Esophagus squamous epithelium (tissue), 5 donors: ENCODE measurements at places on chromosomes 1 and 21.

DNA sequence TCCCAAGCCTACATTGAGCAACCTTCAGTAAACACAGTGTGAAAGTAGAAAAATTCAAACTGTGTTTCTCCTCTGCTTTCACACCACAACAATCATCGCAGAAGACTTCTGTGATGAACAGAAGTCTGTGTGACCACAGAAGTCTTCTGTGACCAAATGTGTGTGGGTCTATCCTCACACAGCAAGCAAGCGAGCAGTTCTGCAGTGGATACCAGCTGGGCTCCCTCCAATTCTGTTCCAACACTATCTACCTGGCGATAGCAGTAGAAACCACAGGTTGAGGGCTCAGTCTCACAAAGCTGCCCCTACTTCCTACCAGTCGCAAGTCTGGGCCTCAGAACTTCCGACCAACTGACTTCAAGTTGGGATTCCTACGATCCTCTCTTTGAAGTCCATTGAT is 21.0 kb upstream of the RAP1A start:
- no peak for DNase-seq

DNA sequence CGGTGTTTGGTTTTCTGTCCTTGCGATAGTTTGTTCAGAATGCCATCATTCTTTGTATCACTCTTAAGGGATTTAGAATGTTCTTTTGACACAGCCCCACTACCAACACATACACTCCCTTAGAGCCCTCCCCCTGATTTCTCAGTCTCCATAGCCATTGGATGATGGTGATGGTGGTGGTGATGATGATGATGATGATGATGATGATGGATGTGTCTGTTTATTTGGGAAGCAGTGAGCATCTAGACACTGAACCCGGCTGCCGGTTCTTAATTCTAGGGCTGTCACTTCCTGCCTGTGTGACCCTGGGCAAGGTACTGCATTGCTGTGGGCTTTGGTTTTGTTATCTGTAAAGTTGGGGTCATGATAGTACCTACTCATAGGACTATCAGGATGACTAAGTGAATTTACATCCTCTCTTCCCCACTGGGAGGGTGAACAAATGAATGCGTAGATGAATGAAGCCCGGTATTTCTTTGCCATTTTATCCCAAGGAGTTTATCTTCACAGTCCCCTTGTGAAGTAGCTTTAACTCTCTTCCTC is 100.7 kb downstream of the HUNK start:
- DNase-seq, result no peak

- no peak for DNase-seq
These were observed 21.0 kb upstream of the PCBP3 start for GRCh38 chr21:45622416-45623097.

- no peak for DNase-seq
These were observed 38.5 kb downstream of the EDEM3 start for GRCh38 chr1:184716158-184716557.

- no peak for DNase-seq
These were observed 2.0 kb upstream of the RABGAP1L start for GRCh38 chr1:174157157-174157806.

GRCh38 chr1:64513545-64513944 is 43.6 kb downstream of the CACHD1 start:
- DNase-seq, result no peak

- DNase-seq, result no peak
These were observed 245.1 kb downstream of the MATN1 start for GRCh38 chr1:30478283-30478682.

GRCh38 chr1:151235235-151235634 is 19.3 kb upstream of the PSMD4 start:
- DNase-seq, result no peak

DNA sequence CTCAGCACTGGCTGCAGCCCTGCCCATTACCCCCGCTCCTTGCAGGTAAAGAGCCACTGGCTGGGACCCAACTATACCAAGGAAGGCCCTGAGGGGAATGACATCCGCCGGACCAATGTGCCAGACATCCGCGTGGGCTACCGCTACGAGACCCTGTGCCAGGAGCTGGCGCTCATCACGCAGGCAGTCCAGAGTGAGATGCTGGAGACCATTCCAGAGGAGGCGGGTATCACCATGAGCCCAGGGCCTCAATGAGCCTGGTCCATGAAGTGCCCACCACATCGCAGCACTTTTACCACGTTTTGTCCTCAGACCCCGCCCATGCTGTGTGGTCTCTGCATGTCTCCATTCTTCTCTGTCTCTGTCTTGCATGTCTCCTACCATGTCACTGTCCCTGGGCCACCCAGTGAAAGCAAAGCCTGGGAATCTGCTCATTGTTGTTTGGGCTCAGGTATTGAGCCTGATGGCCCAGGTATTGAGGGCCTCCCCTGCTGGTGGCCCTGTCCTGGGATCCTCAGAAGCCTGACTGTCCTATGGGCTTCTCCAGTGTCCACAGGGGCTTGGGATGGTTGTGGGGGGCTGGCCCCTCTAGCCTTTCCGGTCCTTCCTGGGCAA is 11.4 kb downstream of the AMPD2 start:
- no peak for DNase-seq

DNA sequence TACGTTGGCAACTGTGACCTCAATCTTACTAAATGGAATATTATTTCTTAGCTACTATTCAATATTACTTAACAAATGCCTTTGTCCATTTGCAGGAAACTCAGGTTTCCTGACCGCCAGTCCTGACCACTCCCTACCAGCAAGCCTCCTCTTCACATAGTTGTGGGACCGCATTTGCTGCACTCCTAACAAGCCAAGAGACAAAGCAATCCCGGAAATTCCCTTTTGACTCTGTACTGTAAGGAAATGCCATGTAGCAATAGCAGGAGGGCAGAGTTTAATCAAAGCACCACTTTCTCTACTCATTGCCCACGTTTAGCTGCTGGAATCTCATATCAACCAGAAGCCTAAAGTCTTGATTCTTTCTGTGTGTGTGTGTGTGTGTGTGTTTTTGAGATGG is 28.1 kb upstream of the ACBD6 start:
- no peak for DNase-seq

- DNase-seq, result no peak
These were observed 433 bp downstream of the TMEM200B start for GRCh38 chr1:29123053-29123886.

- no peak for DNase-seq
These were observed 628.2 kb downstream of the USP25 start for GRCh38 chr21:16357994-16358393.

DNA sequence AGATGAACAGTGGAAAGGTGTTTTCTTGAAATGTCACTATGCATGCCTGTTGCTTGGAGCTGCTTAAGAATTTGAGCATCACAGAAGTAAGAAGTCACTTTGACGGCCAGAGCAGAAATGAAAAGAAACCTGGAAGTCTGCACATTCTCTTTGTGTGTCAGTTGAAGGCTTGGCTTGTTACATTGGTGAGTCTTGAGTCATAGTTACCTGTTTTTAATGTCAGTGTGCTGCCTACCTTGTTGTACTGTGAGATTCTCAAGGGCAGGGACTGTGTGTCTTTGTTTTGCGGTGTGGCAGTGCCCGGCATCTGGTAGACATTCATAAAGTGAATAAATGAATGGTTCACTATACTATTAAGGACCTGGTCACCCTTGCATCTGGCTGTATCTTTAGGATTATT is 9.9 kb downstream of the OTUD3 start:
- DNase-seq, result no peak

GRCh38 chr21:41795726-41796125 is 28.9 kb upstream of the RIPK4 start:
- DNase-seq, result no peak
